Activated CD8-positive, alpha-beta T cell treated with anti-CD3 and anti-CD28 coated beads, Interleukin-2, amount 10 ng/mL, durations not matched to agents 7 days and 5 days (primary cell): ENCODE measurements at places on chromosomes 3 and 15. TPM values are rescaled to one million over a fixed set of nuclear protein-coding genes. Genes with fewer than 3 reads are reported as not detected.

MCF2L2 gene
- 7.5 TPM for total RNA-seq

DNA sequence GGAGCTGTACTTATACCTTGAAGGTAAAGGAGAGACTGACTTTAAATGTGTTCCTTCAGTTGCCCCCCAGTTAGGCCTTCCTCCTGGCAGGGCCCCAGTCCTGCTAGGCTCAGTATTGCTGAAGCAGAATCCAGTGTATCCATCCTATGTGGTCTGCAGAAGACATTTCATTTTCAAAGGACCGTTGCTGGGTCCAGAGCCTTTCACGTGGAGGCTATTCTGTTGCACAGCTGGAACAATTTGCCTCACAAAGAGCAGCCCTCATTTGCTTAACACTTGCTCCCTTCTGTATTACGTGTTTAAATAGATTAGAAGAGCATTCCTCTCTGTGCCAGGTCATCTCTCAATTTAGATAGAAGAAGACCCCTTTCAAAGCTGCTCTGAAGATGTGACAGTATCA lies 78.9 kb upstream of the CFAP20DC start:
- H3K4me1 ChIP-seq, result no peaks in the 10 kb centered on the region
- no peaks in the 10 kb centered on the region for H3K27me3 ChIP-seq
- H3K27ac ChIP-seq, result no peak overlapping the region
- H3K4me3 ChIP-seq, result no peak overlapping the region

CASR gene
- not detected for total RNA-seq

DNA sequence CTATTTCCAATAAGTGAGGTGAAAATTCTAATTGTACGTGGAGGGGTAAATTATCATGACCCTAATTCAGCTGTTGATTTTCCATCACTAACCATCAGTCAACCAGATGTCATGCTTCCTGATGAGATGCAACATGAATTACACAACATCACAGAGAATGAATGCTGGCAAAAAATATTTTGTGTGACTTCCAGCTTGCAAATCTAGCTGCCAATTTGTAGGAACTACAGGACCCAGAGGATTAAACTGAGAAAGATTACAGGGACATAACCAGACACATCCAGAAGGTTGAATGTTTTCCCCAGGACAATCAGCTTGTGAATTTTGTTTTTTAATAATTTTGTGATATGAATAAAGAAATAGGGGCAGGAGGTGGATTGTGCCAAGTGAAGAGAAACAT lies 349.0 kb upstream of the ATP10A start:
- peaks cover 3% of the 10 kb centered on the region for H3K27me3 ChIP-seq
- H3K4me1 ChIP-seq, result no peaks in the 10 kb centered on the region
- no peak for DNase-seq
- no peak overlapping the region for H3K4me3 ChIP-seq
- no peaks in the 10 kb centered on the region for H3K36me3 ChIP-seq

MFGE8 gene
- total RNA-seq, result 44.8 TPM

GRCh38 chr15:90201944-90202375 lies 830 bp downstream of the SEMA4B start:
- H3K27me3 ChIP-seq, result peaks cover 4% of the 10 kb centered on the region
- H3K4me1 ChIP-seq, result peaks cover 26% of the 10 kb centered on the region
- H3K36me3 ChIP-seq, result peaks cover 2% of the 10 kb centered on the region
- H3K27ac ChIP-seq, result no peak overlapping the region
- peak overlapping the region; percentile 77 for H3K4me3 ChIP-seq

ZIC4 gene
- total RNA-seq, result not detected

- peaks cover 7% of the 10 kb centered on the region for H3K27me3 ChIP-seq
- no peak for DNase-seq
- no peaks in the 10 kb centered on the region for H3K4me1 ChIP-seq
- H3K27ac ChIP-seq, result no peak overlapping the region
- no peaks in the 10 kb centered on the region for H3K36me3 ChIP-seq
Measured at GRCh38 chr3:151403246-151403645, 18.7 kb upstream of the P2RY12 start.

GRCh38 chr3:129045675-129046036 lies 14.9 kb upstream of the GP9 start:
- peaks cover 6% of the 10 kb centered on the region for H3K36me3 ChIP-seq
- H3K4me1 ChIP-seq, result no peaks in the 10 kb centered on the region
- H3K27ac ChIP-seq, result no peak overlapping the region

GRCh38 chr3:122576174-122576940 lies 1.1 kb upstream of the PARP15 start:
- peak overlapping the region; percentile 69 for H3K27ac ChIP-seq
- H3K27me3 ChIP-seq, result no peaks in the 10 kb centered on the region
- H3K4me1 ChIP-seq, result peaks cover 46% of the 10 kb centered on the region
- no peak for DNase-seq
- H3K36me3 ChIP-seq, result peaks cover 59% of the 10 kb centered on the region
